Activated T-helper 1 cell treated with anti-CD3 and anti-CD28 coated beads, Interleukin-2, amount 50 U/mL, for 16 hours (primary cell): ENCODE measurements at places on chromosomes 4 and X.

- DNase-seq = no peak
These were observed 264.4 kb upstream of the ITM2A start for GRCh38 chrX:79631526-79631925.

DNA sequence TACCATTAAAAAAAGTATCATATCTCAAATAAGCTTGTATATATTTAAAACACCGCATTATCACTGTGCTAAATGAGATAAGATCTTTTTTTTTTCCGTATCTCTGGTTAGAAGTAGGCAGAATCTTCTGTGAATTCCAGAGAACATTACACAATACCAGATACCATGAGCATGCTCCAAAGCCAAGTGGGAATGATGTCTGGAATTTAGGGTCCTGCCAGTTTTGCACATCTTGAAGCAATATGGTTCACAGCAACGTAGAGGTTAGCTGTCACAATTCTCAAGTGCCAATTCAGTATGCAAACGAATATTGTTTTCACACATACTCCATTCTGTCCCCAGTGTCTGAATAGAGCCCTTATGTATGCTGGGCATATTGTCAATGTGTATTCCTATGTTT, 127.5 kb upstream of the NEIL3 start:
- no peak for DNase-seq

DNA sequence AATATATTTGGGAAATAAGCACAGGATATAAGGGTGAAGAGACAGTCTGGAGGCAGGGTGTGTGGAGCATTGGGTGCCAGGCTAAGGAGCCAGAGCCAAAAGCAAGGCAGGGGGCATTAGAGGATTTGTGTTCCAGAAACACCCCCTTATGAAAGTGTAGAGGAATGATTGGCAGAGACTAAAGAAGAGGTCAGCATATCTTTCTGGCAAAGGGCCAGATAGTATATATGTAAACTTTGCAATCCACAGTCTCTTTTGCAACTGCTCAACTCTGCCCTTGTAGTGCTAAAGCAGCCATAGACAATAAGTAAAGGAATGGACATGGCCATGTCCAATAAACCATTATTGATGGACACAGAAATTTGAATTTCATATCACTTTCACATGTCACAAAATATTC, 3.6 kb upstream of the SLC9A6 start:
- no peak for DNase-seq

GRCh38 chrX:14504960-14505538, 24.3 kb upstream of the GLRA2 start:
- DNase-seq = no peak

GRCh38 chrX:65600106-65600505, 65.5 kb upstream of the LAS1L start:
- DNase-seq = no peak

- no peak for DNase-seq
These were observed 3.8 kb downstream of the SCML1 start for GRCh38 chrX:17741123-17741511.

- no peak for DNase-seq
These were observed 99.1 kb downstream of the MAML3 start for GRCh38 chr4:140054861-140055260.

DNA sequence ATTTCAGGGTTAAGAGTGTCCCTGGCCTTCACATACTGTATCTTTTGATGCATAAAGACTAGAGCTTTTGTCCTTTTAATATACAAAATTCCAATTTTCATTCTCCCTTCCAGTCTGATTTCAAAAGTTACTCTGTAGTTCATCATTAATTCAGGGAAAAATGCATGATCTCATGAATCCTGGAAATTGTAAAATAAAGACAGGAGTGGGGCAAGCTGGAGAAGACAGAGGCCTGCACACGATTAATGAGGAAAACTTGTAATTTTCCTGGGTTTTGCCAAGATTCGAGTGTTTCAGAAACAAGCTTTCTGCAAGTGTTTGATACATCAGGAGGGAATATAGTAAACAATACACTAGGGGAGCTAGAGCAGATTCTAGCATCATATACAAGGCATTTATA, 947.9 kb downstream of the FAT4 start:
- no peak for DNase-seq

DNA sequence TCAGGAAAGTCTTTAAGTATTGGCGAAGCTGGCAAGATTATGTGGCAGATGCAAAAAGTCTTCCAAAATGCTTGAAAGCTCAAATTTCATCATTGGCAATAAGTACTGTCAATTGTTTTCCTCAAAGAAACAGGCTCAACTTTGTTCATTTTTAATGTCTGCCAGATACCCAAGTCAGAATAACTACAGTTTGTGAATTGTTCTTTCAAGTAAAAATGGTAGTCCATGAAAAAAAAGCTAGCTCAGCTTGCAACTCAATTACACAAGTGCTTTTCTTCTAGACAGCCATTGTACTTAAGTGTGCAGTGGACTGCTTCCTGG, 70.5 kb downstream of the AFF1 start:
- no peak for DNase-seq

GRCh38 chr4:1031346-1031745, 19.9 kb downstream of the FGFRL1 start:
- DNase-seq = no peak

DNA sequence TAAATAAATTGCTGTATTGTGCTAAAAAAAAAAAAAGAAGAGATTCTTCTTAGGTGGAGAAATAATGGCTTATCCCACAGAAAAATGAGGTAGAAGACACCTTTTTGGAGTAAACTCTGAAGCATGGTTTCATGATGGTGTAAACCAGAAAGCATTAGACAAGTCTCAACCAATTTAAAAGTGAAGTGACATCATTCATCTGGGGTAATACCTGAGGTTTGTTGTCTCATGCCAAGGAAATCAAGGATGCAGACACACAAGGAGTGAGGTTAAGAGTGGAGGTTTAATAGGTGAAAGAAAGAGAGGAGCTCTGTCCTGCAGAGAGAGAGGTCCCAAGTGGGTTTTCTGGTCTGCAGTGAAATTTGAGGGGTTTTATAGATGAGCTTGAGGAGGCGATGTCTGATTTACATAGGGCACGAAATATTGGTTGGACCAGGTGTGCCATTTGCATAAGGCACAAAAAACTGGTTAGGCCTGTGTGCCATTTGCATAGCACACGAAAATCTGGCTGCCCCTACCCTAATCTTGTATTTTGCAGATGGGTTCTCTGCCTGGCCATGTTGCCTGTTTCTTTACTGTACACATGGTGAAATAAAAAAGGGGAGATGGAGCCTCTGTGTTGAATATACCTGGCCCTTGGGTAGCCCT, 25.0 kb upstream of the CWH43 start:
- DNase-seq = no peak
